ENCODE measurements at places on chromosomes 2 and 18. TPM values are rescaled to one million over a fixed set of nuclear protein-coding genes. Genes with fewer than 3 reads are reported as not detected.

GRCh38 chr2:100140582-100140981, 1.8 kb downstream of the AFF3 start:
- DNase-seq: no peak

DNA sequence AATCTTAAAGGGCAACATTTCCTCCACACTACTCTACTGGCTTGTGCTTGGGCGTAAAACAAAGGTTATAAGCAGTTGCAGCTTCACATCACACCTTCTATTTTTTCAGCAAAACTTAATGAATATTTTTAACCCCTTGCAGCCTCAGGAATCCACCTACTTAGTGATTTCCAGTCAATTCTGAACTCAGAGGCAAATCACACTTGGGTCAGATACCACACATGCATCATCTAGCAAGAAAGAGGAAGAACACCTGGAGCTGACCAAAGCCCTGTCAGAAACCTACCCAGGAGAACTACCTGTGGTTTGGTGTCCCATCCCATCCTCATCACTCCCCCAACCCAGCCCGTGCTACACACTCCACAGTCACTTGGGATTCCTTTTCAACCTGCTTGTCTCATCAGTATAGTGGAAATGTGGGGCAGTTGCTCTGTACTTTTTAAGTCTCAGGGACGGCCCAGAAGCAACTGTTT, 25.5 kb downstream of the PIAS2 start:
- DNase-seq: no peak

- DNase-seq: no peak
Measured at GRCh38 chr2:96463119-96463518, 42.0 kb downstream of the NEURL3 start.

- DNase-seq: no peak
Measured at GRCh38 chr2:126662621-126663020, 6.7 kb downstream of the GYPC start.

- DNase-seq: peak; percentile 97
Measured at GRCh38 chr2:223930103-223930976, 14.8 kb downstream of the WDFY1 start.

GRCh38 chr2:201891676-201892075, 85.3 kb downstream of the CDK15 start:
- DNase-seq: no peak

GRCh38 chr2:12127638-12128037, 381.2 kb downstream of the LPIN1 start:
- DNase-seq: no peak

DNA sequence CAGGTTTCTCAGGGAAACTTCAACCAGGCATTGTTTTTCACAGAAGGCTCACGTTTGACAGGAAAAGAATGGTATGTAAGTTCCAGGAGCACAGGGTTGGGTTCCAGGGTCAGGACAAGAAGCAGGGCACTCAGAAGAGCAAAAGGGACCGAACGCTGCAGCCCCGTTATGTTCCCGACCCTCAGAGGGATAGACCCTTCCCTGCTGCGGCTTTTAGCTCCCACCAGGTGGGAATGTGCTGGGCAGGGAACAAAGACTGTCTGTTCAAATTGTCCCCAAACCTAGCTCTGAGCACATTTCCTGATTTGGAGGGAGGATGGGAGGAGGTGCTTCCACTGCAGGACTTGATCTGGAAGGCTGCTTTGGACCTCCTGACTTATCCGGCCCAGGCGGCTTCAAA, 130.1 kb downstream of the RAB3GAP1 start:
- no peak for DNase-seq

DNA sequence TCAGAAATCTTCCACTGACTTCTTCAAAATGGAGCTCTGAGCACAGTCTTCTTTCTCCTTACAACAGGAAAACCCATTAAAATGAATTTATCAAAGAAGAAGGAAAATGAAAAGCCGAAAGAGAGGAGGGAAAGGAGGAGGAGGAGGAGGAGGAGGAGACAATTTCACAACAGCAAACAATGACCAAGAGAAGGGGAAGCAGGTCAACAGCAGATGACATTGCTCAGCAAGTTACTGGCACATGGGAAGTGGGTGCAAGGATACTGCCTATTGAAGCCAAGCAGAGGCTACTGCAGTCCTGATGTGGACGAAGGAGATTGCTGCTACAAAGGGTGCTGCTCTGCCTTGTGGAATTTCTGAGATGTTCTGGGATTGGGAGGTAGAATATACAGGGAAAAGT, 268.2 kb upstream of the FBXO11 start:
- no peak for DNase-seq

DNA sequence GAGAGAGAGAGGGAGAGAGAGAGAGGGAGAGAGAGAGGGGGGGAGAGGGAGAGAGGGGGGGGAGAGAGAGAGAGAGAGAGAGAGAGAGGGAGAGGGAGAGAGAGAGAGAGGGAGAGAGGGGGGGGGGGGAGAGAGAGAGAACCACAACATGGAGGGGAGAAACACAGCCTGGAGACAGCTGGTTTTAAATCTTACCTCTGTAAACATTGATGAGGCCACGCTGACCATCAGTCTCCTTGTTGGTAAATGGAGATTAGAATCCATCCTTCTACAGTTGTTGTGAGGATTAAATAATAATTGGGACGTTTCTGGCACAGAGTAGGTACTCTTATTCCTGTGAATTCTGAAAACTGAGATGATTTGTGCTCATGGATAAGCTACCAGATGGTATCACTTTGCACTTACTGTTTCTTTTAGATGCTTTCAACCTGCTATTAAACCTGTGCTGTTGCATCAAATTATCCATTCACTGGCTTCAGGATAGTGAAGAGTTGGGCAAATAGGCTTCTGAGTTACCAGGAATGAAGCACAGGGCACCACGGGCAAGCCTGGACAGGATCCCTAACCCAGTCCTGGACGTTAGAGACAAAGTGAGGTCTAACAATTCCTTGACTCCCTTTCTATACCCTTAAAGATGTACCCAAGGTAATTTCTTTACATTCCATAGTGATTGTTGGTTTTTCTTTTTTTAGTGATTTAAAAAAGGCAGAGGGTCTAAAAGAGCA, 318.1 kb downstream of the ZNF521 start:
- DNase-seq: no peak

- DNase-seq: peak; percentile 55
Measured at GRCh38 chr18:33839452-33840211, 261.6 kb downstream of the ASXL3 start.

GRCh38 chr2:85769236-85769982, 15.6 kb downstream of the ATOH8 start:
- peak; percentile 75 for DNase-seq

GRCh38 chr2:218003281-218003944, 618 bp upstream of the TNS1 start:
- no peak for DNase-seq

GRCh38 chr18:2656237-2656980, 883 bp downstream of the SMCHD1 start:
- DNase-seq: peak; percentile 15

Gene PAIP2B
- 0.46 TPM for total RNA-seq

Gene ABHD1
- total RNA-seq: 0.04 TPM

Gene CPO
- total RNA-seq: not detected

Gene OTOS
- total RNA-seq: not detected

Gene CDK15
- not detected for total RNA-seq

Gene EPG5
- 13.3 TPM for total RNA-seq

Gene ADD2
- total RNA-seq: 0.13 TPM

Gene DTNB
- total RNA-seq: 13.7 TPM

Gene AQP12A
- not detected for total RNA-seq

Gene TBR1
- total RNA-seq: not detected

Gene INHA
- 4.1 TPM for total RNA-seq

Gene EVA1A
- total RNA-seq: 55.9 TPM
